ENCODE measurements at places on chromosomes 16 and 17.

DNA sequence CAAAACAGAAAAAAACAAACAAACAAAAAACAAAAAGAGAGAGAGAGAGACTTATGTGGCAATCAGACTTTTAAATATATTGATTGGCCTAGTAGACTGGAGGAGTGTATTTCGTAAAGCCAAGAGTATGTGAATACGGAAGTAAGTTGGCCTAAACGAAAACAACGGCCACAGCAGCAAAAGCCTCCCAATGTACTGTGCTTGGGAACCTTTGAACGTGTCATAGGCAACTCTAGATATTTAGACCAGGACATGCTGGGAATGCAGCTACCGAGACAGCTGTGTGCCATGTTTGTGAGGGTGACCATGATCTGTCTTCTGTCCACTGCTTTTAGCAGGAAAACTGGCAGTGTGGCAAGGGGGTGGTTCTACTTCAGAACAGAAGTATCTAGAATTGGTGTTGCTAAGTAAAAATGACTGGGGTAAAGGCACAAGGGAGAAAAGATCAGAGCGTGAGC is 7.4 kb downstream of the MAF start:
- no peak for DNase-seq

GRCh38 chr16:83568345-83568744 is 239.4 kb upstream of the HSBP1 start:
- DNase-seq = no peak

GRCh38 chr16:2447920-2448583 is 11.9 kb upstream of the TEDC2 start:
- no peak for DNase-seq

DNA sequence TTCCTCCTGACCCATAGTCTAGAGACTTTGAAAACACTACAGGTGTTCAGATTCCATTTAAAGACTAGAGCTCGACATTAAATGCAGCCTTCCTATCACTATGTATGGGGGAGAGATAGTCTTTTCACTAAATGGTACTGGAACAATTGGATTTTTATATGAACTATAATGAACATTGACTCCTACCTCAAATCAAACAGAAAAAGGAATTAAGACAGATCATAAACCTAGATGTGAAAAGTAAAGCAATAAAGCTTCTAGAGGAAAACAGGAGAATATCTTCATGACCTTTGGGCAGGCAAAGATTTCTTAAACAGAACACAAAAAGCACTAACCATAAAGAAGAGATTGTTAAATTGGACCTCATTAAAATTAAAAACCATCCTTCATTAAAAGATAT is 18.8 kb upstream of the NOS2 start:
- DNase-seq = no peak

DNA sequence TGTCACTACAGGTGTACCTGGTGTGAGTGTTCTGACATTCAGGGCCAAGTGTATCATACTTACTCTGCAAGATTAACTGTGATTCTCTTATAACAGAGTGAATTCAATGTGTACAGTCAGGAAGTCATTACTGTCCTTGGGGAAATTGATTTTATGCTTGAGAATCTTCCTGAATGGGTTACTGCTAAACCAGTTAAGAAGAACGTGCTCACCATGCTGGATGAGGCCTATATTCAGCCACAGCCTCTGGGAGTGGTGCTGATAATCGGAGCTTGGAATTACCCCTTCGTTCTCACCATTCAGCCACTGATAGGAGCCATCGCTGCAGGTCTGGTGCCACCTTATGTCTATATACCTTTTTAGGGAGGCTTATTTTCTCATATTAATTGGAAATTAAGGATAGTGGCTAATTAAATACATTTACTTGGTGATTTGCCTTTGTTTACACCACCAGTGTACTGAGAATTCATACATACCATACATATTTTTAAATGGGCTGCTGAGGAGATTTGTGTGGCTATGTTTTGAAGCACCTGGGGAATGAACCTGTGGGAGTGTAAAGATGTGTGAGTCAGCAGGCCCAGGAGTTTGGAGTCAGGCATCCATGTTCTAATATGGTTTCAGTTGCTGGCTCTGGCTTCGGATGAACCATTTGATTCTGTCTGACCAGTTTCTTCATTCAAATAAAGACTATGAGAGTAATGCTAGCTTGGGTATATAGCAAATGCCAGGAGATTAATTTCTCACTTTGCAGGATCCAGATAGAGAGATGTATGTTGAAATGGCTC is 3.1 kb downstream of the ALDH3A2 start:
- no peak for DNase-seq

GRCh38 chr17:19755392-19755791 is 7.3 kb upstream of the ALDH3A1 start:
- DNase-seq = no peak

DNA sequence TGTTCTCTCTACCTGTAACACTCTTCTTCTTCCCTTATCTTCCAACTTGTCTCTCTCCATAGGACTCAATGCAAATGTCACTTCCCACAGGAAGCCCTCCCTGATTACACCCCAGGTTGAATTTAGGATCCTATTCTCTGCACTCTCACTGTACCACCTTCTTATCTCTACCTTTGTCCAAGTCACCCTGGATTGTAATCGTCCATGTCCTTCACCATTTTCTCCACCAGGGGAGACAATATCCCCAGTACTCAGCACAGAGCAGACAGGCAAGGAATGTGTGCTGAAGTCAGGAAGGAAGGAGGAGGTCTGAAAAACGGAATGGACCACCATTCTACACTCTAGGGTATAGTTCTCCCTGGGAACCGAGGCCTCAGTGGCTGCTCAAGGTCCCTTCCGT is 14.2 kb downstream of the C16orf82 start:
- DNase-seq = no peak

GRCh38 chr16:12435730-12436129 is 368.0 kb downstream of the CPPED1 start:
- no peak for DNase-seq

- peak; percentile 84 for DNase-seq
These were observed 10.2 kb downstream of the CYTH1 start for GRCh38 chr17:78771758-78772382.

- no peak for DNase-seq
These were observed 13.6 kb downstream of the DRC7 start for GRCh38 chr16:57708168-57708567.

DNA sequence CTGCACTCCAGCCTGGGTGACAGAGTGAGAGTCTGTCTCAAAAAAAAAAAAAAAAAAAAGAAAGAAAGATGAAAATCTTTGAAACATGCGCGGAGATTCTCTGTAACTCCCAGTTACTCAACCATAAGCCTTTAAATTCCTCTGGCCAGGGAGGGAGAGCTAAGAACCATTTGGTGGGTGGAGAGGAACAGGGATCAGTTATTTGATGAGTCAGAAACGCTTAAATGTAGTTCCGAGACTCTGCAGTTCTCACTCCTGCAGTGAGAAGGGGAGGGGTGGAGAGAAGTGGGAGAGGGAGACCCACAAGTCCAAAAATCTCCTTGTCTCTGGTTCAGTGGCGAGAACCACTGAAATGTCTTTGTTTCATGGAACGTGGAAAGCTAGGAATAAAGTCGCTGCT is 266.7 kb downstream of the SOX9 start:
- no peak for DNase-seq

DNA sequence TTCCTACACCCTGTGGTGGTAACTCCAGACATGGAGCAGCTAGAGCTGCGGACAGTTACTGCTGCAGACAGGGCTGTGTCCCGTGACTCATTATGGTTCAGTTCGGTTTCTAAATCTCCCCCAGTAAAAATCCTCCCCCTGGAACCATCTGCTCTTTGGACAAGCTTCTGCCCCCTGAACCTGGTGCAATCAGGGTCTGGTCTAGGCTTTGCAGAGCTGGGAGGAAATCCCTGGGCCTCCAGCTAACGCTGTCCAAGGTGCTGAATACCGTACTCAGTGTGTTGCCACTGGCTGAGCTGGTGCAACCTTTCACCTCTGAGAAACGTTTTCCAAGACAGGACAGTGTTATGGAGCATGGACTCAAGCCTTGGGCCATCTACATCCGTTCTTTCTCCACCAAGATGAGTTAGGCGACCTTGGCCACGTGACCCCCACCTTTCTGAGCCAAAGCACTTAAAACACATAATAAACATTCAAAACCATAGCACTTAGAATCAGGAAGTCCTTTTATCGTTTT is 142.0 kb downstream of the CPPED1 start:
- DNase-seq = no peak

DNA sequence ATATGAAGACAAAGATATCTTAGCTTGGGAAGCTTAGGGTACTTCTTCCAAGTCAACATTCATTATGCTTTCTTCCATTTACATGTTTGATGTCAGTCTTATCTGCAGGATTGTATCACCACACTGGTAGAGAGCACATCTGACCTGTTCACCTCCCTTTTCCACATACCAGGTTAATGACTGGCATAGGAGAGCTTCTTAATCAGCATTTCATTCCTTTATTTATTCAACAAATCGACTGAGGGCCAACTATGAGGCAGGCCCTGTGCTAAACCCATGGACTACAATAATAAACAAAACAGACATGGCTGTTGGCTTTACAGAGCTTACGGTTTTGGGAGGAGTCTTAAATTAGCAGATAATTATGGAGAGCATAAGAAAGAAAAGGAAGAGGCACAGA is 378.1 kb upstream of the CDH11 start:
- DNase-seq = no peak

DNA sequence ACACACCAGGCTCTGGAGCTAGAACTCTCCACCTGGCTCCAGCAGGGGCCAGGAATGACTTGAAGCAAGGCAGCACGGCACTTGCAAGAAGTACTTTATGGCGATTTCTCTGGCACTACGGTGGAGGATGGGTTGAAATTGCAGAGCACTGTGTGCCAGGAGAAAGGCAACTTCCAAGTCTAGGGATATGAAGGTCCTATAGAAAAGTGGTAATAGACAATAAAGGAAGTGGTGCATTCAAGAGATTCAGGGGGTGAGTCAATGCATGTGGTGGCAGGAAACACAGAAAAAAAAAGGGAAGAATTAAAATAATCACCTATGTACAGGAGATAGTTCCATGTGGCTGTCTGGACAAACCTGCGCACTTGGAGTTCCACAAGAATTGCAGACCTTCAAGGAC is 240.3 kb upstream of the DYNLRB2 start:
- DNase-seq = no peak

DNA sequence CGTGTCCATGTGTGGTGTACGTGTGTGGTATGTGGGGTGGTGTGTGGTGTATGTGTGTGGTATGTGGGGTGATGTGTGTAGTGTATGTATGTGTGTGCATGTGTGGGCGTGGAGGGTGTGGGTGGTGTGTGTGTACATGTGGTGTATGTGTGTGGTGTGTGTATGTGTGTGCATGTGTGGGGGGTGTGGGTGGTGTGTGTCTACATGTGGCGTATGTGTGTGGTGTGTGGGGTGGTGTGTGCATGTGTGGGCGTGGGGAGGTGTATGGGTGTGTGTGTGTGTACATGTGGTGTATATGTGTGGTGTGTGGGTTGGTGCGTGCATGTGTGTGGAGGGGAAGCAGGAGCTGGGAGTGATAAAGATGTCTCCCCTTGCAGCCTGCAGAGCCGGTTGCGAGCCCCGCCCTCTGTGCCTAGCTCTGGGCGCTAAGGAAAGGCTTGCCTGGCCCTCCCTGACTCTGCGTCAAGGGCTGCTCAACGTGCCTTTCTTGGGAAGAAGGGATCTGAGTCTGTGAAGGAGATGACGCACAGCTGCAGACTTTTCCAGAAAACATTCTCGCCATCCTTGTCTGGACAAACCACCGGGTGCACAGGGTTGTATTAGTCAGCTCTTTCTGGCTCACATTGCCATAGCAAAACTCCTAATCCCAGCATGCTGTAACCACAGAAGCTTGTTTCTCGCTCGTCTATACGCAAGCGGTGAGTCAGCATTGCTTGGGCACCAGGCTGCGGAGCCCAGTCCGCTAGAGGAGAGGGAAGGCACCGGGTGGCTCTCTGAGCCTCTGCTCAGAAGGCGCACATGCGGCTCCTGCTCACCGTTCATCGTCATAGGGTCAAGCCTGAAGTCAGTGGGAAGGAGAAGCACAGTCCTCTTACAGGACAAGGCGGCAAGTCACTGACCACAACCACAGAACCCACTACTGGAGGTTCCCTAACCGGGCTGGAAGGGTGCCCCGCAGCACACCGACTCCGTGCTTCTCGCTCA is 2.0 kb upstream of the CD300H start:
- DNase-seq = no peak

GRCh38 chr17:35731239-35731916 is at the start of gene RASL10B:
RASL10B (plus strand) TSS chr17:35731639; CDS start chr17:35735185, 3,546 bp downstream.
- DNase-seq = no peak

DNA sequence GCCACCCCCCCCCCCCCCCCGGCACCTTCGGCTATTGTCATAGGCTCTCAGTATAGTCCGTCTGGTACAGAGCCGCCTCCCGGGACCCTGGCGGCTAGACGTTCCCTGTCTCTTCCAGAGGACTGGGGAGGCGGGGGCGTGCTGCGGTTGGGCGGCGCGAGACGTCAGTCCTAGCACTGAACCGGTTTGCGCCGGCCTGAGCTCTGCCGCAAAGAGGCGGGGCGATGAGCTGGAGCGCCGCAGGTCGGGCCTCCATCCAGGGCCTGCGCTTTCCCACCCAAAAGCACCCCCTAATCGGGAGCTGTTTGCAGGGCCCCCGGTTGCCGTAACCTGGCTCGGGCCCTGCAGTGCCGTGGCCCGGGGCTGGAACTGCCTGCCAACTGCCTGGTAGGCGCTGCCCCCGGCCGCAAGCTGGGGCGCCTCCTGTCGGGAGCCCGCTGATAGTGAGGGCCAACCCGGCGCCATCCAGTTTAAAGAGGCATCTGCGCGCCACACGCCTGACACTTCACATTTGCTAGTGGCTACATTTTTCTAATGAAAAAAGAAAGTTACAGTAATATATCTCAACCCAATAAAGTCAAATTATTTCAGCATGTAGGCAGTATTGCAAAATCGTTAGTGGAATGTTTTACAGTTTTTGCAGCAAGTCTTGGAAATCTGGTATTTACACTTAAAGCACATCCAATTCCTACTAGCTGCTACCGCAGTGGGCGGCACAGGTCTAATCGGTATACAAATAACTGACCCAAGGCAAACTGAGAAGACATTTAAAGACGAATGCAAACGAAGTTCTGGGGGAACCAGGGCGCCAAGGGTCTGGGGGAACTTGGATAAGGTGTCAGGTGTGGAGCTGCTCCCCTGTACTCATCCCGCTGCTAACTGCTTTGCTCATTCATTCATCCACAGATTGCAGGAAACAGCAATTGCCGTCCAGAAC is 753 bp upstream of the USP22 start:
- DNase-seq = peak; percentile 98

GRCh38 chr17:1714980-1715802 is 5.0 kb upstream of the TLCD2 start:
- peak; percentile 61 for DNase-seq

- no peak for DNase-seq
These were observed 14.9 kb downstream of the SETD6 start for GRCh38 chr16:58530179-58530578.

- no peak for DNase-seq
These were observed 169.4 kb downstream of the IRX5 start for GRCh38 chr16:55100100-55100499.

All from CD4-positive, alpha-beta T cell treated with Interleukin-4 for 4 hours (primary cell).